Caki2 (cell line): ENCODE measurements at places on chromosomes 1 and 21. TPM values are rescaled to one million over a fixed set of nuclear protein-coding genes. Genes with fewer than 3 reads are reported as not detected.
A peak's percentile ranks its signal among the peaks of the same experiment; 100 is the strongest.

- DNase-seq = no peak
These were observed 136.0 kb upstream of the CYYR1 start for GRCh38 chr21:26709090-26709489.

PIGM gene
- 1.8 and 1.9 TPM in 2 replicates for total RNA-seq

CDC42 gene
- 318 and 331 TPM in 2 replicates for total RNA-seq

DNA sequence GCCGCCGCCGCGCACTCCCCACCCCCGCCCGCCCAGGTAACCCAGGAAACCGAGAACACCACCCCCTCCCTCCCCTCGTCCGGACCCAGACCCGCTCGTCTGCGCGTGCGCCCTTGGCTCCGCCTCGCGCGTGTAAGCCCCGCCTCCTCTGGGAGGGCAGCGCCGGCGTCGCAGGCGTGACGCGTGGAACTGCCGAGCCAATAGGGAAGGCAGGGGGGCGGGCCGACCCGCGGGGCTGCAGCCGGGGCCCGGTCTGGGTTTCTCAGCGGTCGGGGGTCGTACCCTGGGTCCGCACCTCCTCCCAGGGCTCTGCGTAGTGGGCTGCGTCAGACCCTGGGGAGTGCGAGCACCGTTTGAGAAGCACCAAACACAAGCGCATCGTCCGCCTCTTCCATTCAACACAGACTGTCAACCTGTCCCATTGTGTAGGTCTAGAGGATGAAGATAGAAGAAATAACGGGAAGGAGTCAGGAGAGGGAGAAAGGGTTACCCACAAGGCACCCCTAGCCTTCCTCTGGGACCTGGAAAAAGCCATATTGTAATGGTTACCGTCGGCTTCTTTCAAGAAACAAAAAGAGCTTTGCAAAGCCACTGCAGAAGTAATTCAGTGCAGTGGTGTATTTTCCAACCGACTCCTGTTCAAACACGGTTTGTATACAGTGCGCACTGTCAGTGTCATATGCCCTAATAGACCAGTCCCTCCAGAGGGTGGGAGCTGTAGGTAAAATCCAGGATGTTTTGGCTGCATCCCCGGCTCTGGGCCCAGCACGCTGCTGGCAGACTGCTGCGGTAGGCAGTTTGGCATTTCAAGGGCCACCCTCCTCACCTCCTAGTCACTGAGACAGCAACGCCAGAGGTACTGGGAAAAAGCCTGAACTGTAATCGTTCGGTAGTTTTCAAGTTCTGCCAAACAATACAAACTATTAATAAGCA lies 473 bp upstream of the LYST start:
- peak; percentile 94 for DNase-seq

DNA sequence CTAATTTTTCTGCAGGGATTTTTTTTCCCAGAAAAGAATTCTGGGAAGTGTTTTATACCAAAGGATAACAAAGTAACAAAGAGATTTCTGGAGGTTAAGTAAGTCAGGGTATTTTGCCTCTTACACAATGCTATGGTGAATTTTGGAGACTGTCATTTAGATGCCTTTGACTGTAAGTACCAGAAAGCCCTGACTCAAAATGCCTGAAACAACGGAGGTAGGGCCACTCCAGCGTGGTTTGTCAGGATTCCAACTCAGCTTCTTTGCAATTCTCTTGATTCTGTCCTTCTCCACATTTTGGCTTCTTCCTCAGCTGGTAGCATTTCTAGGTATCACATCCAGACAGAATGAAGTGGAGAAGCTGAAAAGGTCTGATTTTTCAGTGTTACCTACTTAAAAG lies 106.5 kb downstream of the UCHL5 start:
- DNase-seq = no peak

IGSF5 gene
- total RNA-seq = 0.17 and 2.5 TPM in 2 replicates

ATAD3C gene
- total RNA-seq = not detected in 2 replicates

C1orf94 gene
- not detected in 2 replicates for total RNA-seq

FCRL4 gene
- total RNA-seq = not detected in 2 replicates

DNA sequence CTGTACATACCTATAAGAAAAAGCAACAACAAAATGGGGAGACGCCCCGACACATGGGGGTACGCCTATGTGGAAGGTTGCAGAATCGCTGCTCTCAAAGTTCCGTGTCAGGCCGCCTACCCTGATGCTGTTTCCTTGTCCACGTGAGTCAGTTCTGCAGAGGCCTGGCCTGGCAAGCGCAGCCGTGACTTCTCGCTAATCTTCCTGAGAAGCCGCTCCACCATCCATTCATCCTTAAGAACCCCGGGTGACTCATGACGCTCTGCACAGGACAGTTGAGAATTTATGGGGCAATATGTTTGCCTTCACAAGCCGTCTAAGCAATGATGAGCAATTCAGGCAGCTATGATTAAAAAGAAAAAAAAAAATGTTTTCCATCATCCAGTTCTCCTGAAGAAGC lies 122.3 kb upstream of the TMPRSS2 start:
- peak; percentile 94 for DNase-seq

GRCh38 chr1:212152869-212153268 lies 117.3 kb downstream of the DTL start:
- DNase-seq = no peak

DNA sequence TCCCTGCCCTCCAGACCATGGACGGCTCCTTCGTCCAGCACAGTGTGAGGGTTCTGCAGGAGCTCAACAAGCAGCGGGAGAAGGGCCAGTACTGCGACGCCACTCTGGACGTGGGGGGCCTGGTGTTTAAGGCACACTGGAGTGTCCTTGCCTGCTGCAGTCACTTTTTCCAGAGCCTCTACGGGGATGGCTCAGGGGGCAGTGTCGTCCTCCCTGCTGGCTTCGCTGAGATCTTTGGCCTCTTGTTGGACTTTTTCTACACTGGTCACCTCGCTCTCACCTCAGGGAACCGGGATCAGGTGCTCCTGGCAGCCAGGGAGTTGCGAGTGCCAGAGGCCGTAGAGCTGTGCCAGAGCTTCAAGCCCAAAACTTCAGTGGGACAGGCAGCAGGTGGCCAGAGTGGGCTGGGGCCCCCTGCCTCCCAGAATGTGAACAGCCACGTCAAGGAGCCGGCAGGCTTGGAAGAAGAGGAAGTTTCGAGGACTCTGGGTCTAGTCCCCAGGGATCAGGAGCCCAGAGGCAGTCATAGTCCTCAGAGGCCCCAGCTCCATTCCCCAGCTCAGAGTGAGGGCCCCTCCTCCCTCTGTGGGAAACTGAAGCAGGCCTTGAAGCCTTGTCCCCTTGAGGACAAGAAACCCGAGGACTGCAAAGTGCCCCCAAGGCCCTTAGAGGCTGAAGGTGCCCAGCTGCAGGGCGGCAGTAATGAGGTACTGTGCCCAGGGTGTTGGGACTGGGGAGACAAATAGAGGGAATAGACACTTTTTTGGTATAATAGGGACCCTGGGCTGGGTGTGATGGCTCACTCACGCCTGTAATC lies 1.0 kb downstream of the ZBTB48 start:
- DNase-seq = no peak

KCNE2 gene
- total RNA-seq = not detected in 2 replicates

- DNase-seq = no peak
These were observed 88.5 kb upstream of the NEK7 start for GRCh38 chr1:198068285-198068684.

GRCh38 chr1:203464226-203464625 lies 11.4 kb upstream of the PRELP start:
- no peak for DNase-seq

PGLYRP3 gene
- total RNA-seq = not detected in 2 replicates

CBS gene
- total RNA-seq = 20.2 and 32.8 TPM in 2 replicates

DNA sequence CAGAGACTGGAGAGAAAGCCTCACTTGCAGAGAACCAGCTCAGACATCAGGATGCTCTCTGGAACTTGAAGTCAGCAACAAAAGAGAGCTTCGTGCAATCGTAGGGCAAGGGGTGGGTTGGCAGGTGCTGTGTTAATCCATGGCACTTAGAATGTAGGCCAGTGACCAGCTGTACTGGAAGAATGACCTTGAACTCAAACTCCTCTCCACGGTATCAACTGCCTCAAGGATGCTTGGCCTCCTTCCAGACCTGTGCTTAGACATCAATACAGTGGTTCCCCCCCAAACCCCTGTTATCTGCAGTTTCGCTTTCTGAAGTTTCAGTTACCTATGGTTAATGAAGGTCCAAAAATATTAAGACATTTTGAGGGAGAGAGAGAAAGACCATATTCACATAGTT lies 6.5 kb downstream of the KANK4 start:
- DNase-seq = no peak

DNA sequence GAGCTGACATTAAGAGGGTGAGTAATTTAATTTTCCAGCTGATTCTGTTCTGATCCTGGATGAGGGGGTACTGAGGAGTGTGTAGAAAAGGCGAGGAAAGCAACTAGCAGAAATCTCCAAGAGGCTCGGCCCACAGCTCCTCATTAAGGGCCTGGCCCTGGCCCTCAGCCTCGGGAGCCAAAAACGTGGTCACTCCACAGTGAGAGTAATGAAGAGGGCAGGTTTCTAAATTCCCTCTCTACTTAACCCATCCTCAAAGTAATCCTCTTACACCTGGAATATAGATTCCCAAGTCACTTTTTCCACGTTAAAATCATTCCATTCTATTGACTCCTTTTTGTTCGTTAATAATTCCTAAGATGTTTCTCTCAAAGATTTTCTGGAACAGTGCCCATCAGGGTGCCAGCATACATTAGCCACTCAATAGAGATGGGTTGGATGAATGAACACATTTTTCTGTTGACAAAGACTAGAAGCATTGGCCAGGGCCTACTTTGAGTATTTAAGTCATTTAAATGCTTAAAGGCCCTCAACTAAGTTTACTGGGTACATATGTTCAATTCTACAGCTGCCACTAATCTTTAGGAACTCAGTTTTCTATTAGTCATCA lies 1.1 kb upstream of the COL11A1 start:
- peak; percentile 33 for DNase-seq

TAF13 gene
- 8.9 and 11.9 TPM in 2 replicates for total RNA-seq

DNA sequence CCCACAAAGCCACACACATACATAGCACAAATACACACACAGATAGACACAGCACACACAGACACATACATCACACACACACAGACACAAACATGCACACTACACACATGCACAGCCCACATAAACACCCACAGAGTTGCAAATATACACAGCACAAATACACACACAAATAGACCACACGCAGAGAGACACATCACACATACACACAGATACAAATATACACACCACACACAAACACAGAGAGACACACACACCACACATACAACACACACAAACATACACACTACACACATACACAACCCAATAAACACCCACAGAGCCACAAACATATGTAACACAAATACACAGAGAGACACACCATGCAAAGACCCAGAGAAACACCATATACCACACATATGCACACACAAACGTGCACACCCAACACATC lies 154.9 kb downstream of the GLUL start:
- DNase-seq = no peak

PCNT gene
- 8.5 and 42.4 TPM in 2 replicates for total RNA-seq

GRCh38 chr1:109134423-109134822 lies 20.5 kb downstream of the ELAPOR1 start:
- DNase-seq = no peak

ARHGEF16 gene
- total RNA-seq = 2.6 and 3.3 TPM in 2 replicates

DNA sequence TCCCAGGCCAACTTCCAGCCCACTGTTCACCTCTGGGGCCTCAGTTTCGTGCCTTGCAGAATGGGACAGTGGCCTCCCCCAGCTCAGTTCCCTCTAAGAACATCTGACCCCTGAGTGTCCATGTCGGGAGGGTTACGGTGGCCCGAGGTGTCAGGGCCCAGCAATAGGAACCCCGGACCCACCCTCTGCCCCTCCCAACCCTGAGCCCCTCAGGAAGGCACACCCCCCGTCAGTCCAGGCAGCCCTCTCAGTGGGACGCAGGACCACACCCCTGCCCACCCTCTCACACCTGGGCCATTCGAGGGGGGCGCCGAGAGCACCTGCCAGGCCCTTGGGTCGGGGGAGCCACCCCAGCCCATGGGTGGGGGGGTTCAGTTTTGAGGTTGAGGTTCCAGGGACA lies 447 bp downstream of the TTC34 start:
- no peak for DNase-seq

SIK1 gene
- 18.9 and 35.5 TPM in 2 replicates for total RNA-seq

IQCC gene
- total RNA-seq = 4.0 and 5.5 TPM in 2 replicates

ELAPOR1 gene
- 0.88 and 1.7 TPM in 2 replicates for total RNA-seq

DNA sequence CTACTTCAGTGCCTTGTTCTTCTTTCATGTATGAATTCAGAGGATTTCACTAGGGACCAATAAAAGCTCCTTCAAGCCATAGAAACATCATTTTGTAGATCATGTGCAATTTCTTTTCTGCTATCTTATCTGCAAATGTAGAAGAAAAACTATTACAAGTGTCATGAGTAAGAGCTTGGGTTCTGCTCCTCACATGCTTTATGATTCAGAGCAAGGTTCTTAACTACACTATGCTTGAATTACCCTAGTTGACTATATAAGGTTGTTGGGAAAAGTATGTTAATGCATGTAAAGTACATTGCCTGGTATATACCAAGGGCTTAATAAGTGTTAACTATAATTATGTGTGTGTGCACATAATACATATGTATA lies 91.4 kb upstream of the S1PR1 start:
- no peak for DNase-seq

GRCh38 chr1:194014014-194014413 lies 827.6 kb upstream of the B3GALT2 start:
- DNase-seq = no peak

- no peak for DNase-seq
These were observed 88.2 kb downstream of the TIAM1 start for GRCh38 chr21:31255896-31256295.

GRCh38 chr21:27572696-27573095 lies 605.8 kb upstream of the ADAMTS5 start:
- peak; percentile 92 for DNase-seq

DNA sequence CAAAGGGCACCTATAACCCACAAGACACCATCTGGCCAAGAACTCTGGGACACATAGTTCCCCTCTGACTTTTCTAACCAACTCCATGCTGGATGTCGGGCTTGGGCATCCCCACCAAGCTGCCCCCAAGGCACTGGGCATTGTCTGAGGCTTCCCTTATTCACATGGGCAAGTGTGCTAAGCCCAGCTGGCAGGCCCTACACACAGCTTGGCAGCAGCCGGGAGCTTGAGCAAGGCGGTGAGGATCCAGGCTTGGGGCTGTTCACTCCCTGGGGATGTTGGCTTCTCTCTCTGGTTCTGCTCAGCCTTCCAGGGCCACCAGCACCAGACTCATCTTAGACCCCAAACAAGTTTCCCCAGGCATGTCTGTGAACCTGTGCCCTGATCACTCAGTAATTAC lies 138.3 kb upstream of the KAZN start:
- DNase-seq = no peak

SLC26A9 gene
- total RNA-seq = not detected in 2 replicates

JTB gene
- 355 and 416 TPM in 2 replicates for total RNA-seq

RIMKLA gene
- 7.8 and 11.5 TPM in 2 replicates for total RNA-seq
